ENCODE measurements at places on chromosomes 7 and 10.
A peak's percentile ranks its signal among the peaks of the same experiment; 100 is the strongest.

- no peak for DNase-seq
Observed at GRCh38 chr7:76133164-76133775, 68.4 kb upstream of the SRRM3 start.

- no peak for DNase-seq
Observed at GRCh38 chr7:39517240-39517639, 49.0 kb upstream of the YAE1 start.

- no peak for DNase-seq
Observed at GRCh38 chr10:115649217-115649616, 556.1 kb downstream of the ATRNL1 start.

- DNase-seq, result no peak
Observed at GRCh38 chr7:51000956-51001355, 218.3 kb upstream of the GRB10 start.

- DNase-seq, result no peak
Observed at GRCh38 chr10:122294511-122295450, 23.7 kb downstream of the BTBD16 start.

DNA sequence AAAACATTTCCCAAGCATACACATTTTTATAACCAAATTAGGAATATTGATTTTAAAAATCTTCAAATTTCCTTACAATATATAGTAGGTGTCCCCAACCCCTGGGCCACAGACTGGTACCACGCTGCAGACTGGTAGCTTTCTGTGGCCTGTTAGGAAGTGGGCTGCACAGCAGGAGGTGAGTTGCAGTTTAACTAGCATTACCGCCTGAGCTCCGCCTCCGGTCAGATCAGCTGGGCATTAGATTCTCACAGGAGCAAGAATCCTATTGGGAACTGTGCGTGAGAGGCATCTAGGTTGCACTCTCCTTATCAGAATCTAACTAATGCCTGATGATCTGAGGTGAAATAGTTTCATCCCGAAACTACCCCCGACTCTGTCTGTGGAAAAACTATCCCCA, 62.1 kb downstream of the ZWINT start:
- DNase-seq, result no peak

- DNase-seq, result peak; percentile 43
Observed at GRCh38 chr7:105011141-105011830, 2.7 kb upstream of the KMT2E start.

DNA sequence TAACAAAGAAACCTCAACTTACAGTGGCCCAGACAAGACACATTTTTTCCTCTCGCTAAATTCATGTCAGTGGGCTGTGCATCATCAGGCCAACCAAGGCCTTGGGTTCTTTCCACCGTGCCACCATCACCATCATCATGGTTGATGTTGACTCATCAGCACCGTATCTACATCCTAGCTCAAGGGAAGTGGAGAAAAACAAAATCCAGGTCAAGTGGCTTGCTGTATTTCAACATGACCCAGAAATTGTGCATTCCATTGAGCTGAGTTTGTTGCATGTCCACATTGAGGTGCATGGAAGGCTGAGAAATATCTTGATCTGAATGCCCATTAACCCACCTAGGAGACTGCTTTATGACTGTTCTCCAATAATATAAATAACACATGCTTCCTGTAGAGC, 312.4 kb upstream of the CDC14C start:
- peak; percentile 25 for DNase-seq

- no peak for DNase-seq
Observed at GRCh38 chr10:66162560-66163143, 763.2 kb upstream of the LRRTM3 start.

DNA sequence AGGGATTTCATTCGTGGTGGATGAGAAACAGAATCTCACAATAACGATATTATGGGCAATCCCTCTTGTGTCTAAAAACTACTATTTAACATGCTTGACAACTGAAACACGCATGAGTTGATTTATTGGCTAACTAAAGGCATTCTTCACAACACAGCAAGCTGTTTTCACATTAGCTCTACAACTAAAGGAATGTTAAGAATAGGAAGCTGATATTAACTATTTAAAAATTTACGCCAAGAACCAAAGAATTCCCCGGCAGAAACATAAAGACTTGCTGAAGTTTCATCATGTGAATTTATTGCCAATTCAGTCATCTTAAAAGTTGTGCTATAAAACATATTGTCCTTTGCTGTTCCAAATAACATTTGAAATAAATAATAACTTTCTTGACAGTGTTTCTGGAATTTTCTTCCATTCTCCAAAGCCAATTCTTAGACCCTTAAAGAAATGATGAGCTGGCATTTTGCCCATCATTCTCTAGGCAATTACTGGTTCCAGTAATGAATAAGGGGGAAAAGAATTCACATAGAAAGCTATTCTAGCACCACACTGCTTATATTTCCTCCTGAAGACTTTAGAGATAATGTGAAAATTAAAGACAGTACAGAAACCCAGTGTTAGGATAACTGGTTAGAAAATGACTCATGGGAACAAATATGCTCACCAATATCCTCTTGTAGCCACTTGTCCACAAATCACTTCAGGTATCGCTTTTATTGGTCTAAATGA, 233.1 kb downstream of the PARD3 start:
- peak; percentile 53 for DNase-seq

DNA sequence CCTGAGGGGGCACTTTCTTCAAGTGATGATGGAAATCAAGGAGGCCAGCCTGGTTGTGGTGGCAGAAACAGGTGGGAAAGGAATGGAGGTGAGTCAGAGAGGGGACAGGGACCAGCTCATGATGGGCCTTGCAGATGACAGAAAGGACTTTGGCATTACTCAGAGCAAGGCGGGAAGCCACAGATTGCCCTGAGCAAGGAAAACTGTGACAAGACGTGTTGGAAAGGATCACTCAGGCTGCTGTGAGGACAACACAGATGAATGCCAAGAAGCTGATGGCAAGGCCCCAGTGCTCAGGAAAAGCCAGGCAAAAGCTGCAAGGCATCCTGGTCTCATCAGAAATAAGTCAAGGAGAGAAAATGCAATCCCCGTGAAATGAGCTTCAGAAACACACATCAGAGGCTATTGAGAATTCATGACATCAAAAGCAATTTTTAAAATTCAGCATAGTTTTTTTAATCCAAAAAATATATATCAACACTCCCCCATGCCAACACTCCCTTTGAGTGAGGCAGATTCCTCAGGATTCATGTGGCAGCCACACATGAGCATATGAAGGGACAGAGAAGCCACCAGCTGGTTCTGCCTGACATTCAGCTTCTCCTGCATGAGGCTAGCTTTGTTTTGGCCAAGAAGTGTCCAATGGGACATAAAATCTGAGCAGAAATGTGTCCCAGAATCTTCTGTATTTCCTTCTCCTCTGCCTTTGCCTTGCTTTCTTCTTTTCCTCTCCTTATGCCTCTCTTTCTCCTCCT, 244.5 kb upstream of the MYO3A start:
- no peak for DNase-seq

DNA sequence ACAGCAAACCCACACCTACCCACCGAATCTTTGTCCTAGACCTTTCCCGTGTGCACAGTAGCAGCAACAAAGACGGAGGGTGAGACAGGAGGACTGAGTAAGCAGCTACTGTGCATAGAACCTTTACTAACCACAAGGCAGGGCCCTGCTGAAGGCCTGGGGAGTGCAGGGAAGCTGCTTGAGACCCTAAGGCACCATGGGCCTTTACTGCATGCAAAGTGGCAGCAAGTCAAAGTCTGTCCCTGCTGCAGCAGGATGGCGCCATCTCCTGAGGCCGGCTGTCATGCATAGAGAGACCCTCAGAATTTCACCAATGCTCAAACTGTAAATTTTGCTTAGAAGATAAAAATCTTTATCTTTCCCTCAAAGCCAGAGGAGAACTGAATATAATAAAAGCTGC, 610.5 kb downstream of the ACTR3B start:
- no peak for DNase-seq

GRCh38 chr7:12569673-12570072, 847 bp upstream of the SCIN start:
- no peak for DNase-seq

- DNase-seq, result no peak
Observed at GRCh38 chr7:33882950-33883670, 22.2 kb upstream of the BMPER start.

DNA sequence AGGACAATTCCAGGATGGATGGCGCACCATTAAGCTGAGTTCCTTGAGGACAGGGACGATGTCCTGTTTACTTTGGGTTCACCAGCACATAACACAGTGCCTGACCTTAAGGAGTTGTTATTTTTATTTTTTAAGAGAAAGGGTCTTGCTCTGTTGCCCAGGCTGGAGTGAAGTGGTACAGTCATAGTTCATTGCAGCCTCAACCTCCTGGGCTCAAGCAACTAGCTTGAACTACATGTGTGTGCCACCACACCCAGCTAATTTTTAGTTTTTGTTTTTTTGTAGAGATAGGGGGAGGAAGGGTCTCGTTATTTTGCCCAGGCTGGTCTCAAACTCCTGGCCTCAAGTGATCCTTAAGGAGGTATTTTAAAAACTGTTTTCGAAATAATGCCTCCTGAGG, 1.7 kb upstream of the CALU start:
- no peak for DNase-seq

GRCh38 chr7:132656846-132657776, 80.8 kb upstream of the PLXNA4 start:
- peak; percentile 7 for DNase-seq

DNA sequence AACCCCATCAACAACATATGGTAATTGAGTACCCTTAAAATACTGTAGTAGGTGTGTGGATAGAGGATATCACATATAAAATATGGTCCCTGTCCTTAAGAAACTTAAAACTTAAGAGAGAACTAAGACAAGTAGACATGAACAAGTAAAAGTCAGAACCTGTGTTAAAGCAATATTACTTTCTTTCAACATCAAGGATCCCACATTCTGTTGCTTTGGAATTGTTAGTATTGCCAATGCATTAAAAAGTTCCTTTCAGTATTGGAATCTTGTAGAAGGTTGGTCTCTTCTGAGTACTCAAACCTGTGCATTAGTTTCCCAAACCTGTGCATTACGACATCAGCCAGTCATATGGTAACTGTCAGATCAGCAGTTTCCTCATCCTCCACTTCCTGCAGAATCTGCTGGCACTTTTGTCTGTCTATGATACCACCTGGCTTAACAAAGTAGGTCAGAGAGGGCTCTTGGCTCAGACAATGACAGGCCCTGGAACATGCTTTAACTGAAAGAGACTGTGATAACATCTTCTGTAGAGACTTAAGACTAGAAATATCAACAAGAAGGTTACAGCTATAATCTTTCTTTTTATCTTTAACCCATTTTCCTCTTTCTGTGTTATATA, 56.5 kb downstream of the CCDC71L start:
- DNase-seq, result no peak

GRCh38 chr10:61189912-61190311, 245.9 kb upstream of the RHOBTB1 start:
- DNase-seq, result no peak

GRCh38 chr7:41928781-41929180, 225.9 kb upstream of the INHBA start:
- DNase-seq, result peak; percentile 16

DNA sequence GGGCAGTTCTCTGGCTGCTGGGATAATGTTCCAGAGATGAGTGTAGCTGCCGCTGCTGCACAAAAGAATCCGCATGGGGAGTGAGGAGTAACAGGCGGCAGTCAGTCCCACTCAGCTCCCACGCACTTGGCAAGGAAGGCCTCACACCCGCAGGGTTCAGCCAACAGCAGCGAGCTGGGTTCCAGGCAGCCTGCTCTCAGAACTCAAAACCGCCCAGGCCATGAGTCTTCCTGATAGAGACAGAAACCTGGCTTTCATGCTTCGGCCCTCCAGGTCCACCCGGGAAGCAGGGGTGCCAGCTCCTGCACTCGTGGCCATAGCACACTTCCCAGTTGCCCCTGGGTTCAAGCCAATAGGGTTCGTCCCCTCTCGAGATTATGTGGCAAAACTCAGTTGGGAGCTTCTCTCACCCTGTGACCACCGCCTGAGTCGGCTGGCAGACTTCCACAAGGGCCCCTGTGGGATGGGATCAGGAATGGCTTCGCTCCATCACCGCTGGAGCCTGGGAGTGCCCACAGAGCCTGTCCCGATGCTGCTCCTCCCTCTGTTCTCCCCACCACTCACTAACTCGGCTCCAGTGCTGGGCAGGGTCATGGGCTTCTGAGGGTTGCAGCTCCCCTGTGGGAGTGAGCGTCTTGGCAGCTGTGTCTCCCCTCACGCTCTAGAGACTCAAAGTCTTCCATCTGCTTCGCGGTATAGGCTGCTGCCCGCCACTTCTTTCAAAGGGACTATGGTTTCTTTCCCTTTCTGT, 20.6 kb downstream of the CLRN3 start:
- DNase-seq, result no peak

DNA sequence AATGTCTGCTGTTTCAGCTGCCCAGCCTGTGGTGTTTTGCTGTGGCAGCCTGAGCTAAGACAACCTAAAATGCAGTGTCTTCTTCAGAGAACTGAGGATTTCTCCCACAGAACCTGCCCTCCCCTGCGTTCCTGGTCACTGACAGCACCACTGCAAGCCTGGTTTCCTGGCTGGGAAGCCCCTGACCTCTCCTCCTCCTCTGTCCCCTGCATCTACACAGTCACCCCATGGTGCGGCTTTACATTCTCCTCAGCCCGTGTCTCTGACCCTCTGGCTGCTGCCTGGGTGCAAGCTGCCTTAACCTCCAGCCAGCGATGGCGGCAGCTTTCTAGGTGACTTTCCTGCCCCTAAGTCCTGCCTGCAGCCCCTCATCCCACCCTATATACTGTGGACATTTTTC, 337.3 kb upstream of the ZNF32 start:
- no peak for DNase-seq

- no peak for DNase-seq
Observed at GRCh38 chr7:80213814-80214213, 79.2 kb downstream of the GNAI1 start.

DNA sequence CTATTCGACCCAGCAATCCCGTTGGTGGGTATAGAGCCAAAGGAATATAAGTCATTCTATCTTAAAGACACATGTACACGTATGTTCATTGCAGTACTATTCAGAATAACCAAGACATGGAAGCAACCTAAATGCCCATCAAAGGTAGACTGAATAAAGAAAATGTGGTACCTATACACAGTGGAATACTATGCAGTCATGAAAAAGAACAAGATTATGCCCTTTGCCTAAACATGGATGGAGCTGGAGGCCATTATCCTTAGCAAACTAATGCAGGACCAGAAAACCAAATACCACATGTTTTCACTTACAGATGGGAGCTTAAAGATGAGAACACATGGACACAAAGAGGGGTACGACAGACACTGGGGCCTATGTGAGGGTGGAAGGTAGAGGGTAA, 845.3 kb downstream of the TYW1 start:
- DNase-seq, result no peak

- no peak for DNase-seq
Observed at GRCh38 chr10:91416339-91416855, 6.3 kb downstream of the HECTD2 start.

DNA sequence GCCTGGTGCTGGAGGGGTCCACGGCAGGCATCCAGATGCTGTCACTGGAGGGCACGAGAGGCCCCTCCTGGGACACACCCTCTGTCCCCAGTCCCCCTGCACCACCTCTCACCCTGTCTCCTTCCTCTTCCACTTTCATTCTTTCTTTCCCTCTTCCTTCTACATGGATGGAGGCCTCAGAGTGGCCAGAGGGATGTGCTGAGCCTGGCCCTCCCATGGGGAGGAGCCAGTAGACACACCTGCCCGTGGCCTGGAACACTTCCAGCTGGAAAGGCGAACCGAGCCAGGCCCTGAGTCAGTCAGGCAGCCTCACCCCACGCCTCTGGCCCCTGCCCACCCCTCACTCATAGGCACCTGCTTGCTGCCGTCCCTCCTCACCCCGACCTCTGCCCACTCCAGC, 55.9 kb upstream of the MXI1 start:
- peak; percentile 20 for DNase-seq

- peak; percentile 99 for DNase-seq
Observed at GRCh38 chr10:119305860-119306513, 98.6 kb downstream of the GRK5 start.

Measured in astrocyte of the hippocampus (primary cell).